ENCODE measurements at places on chromosomes 4 and X. TPM values are rescaled to one million over a fixed set of nuclear protein-coding genes. Genes with fewer than 3 reads are reported as not detected.

The RNF128 gene
- not detected for total RNA-seq

The GAGE10 gene
- not detected for total RNA-seq

DNA sequence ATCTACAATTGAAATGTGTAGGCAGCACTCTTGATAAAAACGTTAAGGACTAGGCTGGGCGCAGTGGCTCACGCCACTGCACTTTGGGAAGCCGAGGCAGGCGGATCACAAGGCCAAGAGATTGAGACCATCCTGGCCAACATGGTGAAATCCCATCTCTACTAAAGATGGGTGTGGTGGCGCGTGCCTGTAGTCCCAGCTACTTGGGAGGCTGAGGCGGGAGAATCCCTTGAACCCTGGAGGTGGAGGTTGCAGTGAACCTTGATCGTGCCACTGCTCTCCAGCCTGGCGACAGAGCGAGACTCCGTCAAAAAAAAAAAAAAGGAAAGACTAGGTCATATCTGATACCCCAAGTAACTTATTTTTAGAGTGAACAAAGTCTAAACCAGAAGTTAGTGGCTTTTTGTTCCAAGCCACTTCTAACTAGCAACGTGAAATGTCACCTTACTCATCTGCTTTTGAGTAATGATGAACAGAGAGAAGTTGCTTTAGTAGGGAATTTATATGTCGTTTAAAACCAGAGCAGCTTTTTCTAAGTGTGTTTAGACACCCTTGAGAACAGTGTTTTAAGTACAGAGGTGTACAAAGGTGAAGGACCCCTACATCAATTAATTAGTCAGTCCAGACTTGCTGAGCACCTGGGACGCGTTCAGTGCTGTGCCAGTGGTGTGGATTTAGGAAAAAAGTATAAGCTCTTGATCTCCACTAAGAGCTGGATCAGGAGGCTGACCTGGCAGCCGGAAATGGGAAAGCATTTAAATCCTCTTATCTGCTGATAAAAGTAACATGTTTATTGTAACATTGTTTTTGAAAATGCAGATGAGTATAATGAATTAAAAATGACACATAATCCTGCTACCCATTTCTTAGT lies 23.5 kb downstream of the SPRY1 start:
- DNase-seq = no peak

DNA sequence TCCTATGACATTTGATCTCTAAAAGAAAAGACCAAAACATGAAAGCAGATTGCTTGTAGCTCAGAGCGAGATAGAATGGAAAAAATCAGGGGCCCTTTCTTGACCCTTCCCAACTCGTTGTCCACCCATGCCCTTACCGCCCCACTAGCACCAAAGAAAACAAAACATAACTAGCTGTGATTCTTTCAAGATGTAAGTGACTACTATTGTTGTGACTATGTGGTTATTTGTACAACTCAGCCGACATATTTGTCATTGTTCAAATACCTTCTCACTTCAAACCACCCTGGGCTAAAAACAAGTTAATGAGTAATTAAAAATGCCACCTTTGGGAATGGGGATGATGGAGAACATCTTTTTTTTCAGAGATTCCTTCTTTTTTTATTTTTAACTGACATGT lies 171.2 kb upstream of the GPC4 start:
- no peak for DNase-seq

- DNase-seq = no peak
These were observed 19.3 kb downstream of the SCARB2 start for GRCh38 chr4:76194325-76194724.

DNA sequence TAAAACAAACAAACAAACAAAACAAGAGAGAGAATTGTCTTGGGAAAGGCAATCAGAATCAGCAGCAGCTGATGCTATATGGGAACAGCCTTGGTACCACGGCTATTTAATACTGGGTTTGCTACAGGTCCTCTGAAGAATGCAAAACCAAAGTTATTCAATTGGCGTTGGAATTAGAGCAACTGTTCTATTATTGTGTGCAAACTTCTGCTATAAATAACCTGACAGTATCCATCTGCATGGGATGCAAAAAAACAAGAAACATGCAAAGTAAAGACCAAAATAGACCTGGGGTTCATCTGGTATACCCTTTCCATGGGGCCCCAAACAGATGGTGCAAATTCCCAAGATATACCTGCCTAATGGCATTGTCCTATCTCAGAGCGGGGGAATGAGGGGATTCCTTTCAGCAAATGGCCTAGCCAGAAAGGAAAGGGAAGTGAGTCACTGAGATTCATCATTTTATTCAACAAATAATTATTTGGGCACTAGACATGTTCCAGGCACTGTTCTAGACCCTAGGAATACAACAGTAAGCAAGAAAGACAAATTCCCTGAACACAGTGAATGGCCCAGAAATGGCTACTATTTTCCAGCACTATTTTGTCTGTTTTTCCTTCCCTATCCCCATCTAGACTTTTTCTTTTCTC lies 268.9 kb downstream of the FBXW7 start:
- DNase-seq = no peak

Data from activated naive CD4-positive, alpha-beta T cell treated with anti-CD3 and anti-CD28 coated beads, Interleukin-2, amount 50 U/mL, for 72 hours (primary cell).